Stimulated activated naive CD4-positive, alpha-beta T cell treated with Interleukin-2 at 50 U/mL for 16 hours (primary cell): ENCODE measurements at places on chromosomes 12 and 14.
A peak's percentile ranks its signal among the peaks of the same experiment; 100 is the strongest.

GRCh38 chr12:113200021-113200797 lies 14.7 kb downstream of the RITA1 start:
- DNase-seq = no peak

DNA sequence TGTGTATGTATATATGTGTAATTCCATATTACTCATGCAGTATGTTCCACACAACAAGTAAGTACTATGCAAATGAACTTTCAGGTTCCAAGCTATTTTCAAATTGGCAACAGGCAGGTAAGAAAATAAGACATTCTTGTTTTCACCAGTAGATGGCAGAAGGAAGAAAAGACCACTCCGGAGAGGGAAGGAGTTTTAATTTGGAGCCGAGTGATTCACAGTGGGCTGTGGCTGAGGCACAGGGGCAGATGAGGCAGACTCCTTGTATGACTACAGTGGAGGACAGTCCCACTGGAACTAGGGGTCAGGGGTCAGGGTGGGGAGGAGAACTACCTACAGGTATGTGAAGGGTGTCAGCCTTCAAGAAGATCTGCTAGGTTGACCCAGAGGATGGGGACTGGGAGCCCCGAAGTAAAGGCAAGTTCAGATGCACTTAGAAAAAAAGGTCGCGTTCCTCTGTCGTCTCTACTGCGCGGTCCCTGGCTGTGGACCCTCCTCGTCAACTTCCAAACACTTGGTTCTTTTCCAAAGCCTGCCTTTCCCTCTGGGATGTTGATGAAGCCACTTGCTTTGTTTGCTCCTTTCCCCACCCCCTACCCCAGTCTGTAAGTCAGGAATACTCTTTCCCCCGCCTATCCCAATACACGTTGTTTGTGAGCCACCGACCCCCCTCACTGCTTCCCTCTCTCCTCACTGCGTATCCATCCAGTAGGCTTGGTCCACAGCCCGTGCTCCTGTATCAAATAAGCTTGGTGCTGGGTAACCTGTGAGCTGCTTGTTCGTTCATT lies 24.1 kb downstream of the DDX47 start:
- peak; percentile 21 for DNase-seq

DNA sequence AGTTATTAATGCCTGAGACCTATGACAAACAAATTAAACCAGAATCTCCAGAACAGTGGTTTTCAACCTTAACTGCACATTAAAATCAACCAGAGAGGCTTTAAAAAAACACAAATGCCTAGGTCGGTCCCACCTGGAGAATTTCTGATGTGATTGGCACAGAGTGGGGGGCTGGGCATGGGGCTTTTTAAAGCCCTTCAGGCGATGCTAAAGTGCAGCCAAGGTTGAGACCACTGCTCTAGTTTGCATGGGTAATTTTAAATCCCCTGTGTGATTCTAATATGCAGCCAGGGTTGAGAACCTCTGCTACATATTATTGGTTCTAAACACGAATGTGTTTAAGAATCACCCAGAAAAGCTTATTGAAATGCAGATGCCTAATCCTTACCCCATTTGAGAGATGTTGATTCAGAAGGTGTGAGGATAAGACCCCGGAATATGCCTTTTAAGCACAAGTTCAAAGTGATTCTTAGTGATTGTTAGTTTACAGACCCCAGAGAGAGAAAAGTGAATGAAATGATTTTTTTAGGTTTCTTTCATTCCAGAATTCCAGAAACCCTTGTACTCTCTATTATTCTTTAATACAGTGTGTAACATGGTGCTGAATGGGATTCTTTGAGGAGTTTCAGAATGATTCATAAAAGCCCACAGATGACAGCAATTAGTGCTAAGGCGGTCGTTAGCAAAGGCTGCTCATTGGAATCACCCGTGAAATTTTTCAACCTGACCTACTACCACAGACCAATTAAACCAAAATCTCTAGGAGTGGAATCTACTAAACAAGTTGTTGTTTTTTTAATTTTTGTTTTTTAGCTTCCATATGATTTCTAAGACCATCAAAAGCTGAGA lies 44.9 kb downstream of the LIN7A start:
- no peak for DNase-seq

DNA sequence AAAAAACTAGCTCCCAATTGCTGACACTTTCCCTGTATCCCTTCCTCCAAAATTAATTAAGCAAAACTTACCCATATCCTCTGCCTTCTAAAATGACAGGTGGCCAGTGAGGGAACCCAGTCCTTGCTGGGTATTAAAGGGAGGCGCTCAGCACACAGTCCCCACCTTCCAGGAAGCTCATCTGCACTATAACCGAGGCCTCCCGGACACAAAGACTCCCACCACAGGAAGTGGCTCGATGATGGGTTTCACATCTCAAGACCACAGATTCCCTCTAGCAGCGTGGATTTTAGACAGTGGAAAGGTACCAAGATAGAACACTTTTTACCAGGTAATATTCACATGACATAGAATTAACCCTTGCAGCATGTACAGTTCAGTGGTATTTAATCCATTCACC lies 126.8 kb upstream of the NCOR2 start:
- no peak for DNase-seq

- DNase-seq = no peak
These were observed 289.3 kb downstream of the FBXL14 start for GRCh38 chr12:1305063-1305434.

DNA sequence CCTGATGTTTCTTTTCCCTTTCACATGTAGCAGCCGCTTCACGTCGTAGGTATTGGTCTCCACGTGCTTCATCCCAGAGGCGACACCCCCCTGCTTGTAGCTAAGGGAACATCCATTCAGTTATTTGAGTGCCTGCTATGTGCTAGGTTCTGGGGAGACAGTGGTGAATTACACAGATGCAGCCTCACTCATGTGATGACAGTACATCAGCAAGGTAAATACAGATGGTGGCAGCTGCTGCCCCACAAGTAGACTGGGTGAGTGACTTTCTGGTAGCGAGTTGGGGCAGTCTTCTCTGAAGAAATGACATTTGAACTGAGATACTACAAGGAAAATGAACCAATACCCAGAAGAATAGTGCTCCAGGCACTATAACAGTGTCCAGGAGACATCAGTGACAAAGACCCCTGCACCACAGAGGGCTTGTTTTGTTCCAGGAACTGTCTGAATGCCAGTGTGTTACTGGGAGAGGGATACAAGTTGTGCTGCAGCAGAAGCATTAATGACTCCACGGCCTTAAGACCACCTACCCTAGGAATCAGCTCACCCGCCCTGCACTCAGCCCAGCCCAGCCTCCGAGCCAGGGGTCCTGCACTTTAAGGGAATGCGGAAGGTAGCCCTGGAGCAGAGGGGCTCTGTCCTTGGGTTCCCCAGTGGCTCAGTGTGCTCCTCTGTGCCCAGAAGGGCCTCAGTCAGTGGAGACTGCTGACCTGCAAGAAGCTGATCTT lies 7.3 kb downstream of the AVIL start:
- no peak for DNase-seq

DNA sequence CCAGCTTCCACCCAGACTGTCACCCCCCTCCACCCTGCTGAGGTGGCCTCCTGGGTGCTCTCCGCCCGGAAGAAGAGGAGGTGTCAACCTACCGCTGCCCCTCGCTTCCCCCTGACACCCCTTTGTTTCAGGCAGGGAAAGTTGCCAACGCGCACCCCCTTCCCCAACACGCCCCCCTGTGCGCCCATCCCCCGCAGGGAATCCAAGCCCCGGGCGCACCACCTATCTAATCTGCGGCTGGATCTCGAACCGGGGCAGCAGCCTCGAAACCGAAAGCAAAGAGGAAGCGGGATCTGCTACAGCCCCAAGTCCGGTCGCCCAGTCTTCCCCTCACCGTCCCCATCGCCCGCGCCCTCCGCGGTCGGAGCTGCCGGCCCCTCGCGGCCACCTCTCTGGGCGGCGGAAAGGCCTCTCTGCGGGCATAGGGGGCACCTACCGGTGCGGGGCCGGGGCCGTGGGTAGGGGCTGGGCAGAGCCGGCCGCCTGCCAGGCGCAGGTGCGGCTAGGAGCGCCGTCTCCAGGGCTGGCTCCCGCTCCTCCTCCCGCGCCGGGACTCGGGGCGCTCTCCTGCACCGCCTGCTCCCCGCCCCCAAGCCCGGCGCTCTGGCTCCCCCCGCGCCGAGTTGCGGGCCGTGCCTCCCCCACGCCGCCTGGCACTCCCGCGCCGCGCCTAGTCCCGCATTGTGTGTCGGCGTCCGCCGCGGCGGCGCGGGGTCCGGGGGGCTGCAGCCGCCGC lies 18.3 kb upstream of the PLEKHH1 start:
- DNase-seq = peak; percentile 44

GRCh38 chr12:12990700-12991468 lies 9.2 kb downstream of the HEBP1 start:
- no peak for DNase-seq

GRCh38 chr12:123280971-123281370 lies 9.3 kb upstream of the CDK2AP1 start:
- DNase-seq = no peak

- no peak for DNase-seq
These were observed 1.0 kb downstream of the ZDHHC22 start for GRCh38 chr14:77140359-77141213.

- DNase-seq = no peak
These were observed 28.8 kb upstream of the BEGAIN start for GRCh38 chr14:100615736-100616695.

GRCh38 chr12:85955127-85955526 lies 81.0 kb downstream of the NTS start:
- DNase-seq = no peak

GRCh38 chr14:79584679-79585078 lies 626.6 kb downstream of the DIO2 start:
- no peak for DNase-seq

GRCh38 chr12:109239179-109239578 lies 69.9 kb downstream of the FOXN4 start:
- DNase-seq = no peak

- DNase-seq = no peak
These were observed 393 bp downstream of the ORMDL2 start for GRCh38 chr12:55818140-55818728.

DNA sequence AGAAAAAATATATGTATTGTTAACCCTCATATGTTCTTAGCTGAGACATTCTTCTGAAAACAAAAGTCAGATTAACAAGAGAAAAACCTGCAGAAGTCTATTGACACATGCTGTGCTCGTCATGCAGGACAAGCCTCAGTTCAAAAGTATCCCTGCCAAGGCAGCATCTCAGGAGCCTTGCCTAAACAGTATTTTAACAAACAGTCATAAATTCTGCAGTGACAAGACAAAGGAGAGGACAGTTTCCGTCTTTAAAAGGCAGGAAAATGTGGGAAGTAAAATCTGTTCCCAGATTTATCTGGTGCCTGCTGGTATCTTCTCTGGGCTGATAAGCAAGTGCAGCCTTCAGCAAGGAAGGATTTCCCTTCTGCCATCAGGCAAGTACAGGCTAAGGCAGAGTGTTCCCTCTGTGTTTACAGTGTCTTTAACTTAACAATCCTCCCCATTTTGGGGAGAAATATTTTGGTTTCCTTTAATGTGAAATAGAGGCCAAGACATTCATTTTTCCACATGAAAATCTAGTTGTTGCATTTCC lies 480.2 kb upstream of the CCDC196 start:
- DNase-seq = no peak

DNA sequence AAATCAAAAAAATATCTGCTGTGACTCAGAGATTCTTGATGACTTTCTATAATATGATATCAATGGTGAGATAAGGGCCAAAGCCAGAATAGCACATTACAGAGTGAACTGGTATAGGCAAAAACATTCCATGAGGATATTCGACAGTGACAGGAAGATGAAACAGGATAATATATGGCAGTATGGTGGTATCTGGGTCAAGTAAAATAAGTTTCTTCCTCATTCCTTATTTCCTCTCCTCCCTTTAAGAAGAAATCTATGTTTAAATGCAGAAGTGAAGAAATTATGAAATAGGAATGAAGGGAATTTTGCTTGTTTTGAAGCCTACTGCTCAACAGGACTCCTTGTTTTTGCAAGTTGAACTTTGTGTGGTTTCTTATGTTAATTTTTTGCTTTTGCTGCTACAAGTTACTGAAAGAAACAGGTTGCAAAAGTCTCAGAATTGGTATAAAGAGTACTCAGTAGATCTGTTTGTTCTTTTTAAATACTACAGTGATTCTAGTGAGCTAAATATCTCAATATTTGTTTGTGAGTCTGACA lies 7.0 kb downstream of the ACSS3 start:
- DNase-seq = no peak

DNA sequence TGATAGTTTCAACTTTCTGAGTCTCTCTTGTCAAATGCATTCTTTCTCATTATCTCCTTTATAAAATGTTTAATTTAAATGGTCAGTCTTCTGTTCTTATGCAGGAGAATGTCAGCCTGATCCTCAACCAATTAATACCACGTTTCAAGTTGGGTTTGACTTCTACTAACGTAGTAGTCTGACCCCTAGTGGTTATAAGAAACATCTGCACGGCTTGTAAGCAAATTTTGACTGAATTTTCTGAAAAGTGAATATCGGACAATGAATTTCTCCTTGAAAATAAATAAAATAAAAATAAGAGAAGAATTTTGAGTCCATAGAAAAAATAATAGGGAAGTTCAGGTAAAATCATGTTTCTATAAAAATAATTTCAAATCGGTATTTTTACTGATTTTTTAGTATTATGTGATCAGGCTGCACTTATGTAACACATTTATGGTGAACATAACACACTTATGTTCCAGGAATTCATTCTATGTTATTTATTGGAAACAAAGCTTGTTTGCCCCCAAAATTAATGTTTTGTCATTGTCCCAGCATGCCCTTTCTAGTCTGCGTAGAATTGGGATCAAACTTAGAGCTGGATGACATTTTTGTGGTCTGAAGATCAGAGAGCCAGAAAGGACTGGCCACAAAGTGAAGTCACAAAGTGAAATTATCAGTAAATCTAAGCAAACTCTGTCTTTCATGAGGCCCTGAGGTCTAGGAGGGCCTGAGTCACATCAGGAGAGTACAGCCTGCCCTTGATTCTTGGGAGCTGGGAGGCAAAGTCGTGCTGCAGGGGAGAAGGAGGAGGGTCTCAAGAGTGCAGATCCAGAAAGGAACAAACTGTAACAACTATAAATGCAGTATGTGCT lies 101.2 kb upstream of the STXBP6 start:
- no peak for DNase-seq

DNA sequence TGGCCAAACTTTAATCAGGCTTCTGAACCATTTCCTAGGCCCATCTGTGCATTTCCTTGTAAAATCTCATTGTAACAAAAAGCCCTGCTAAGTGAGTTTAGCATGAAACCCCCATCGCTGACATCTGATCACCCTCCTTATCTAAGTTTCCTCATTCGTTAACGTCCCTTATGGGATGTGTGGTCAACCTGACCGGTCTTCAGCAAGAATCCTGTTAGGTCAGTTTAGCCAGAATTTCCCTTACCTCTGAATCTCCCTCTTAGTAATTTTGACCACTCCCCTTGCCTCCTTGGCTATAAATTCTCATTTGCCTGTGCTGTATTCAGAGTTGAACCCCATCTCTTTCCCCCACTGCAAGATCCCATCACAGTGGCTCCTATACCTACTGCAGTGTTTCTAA lies 239.3 kb downstream of the RMST start:
- no peak for DNase-seq
